ENCODE measurements at places on chromosomes 11 and 22.

DNA sequence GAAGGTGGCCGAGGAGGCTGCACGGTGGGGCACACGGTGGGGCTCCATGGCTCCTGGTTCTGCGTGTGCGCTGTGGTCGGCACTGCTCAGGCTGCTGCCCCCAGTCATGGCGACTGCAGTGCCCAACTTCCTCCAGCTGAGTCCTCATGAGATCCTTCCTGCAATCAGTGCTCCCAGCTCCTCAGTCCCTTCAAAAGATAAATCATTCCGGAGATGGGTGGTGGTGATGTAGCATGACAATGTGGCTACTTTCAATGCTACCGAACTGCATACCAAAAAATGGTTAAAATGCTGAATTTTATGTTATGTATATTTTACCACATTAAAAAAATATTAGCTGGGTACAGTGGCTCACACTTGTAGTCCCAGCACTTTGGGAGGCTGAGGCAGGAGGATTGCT, 14.1 kb upstream of the VPREB1 start:
- DNase-seq, result no peak

DNA sequence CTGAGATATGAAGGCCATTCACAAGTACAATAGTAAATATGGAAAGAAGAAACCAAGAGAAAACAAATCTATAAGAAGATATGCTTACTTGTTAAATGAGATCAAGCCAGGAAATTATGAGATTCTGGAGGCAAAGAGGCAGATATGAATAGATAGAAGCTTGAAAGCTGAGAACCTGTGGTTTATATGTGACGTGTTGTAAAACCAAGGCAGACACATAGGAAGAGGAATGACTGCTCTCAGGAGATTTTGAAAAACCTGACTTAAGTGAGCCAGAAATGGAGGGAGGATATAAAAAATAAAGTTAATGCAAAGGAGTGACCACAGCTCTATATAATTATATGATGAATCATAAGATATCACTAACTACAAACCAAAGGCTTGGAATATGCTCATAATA, 1160.5 kb upstream of the CNTN5 start:
- DNase-seq, result no peak

GRCh38 chr11:134476435-134477021, 64.5 kb upstream of the B3GAT1 start:
- DNase-seq, result peak; percentile 1

DNA sequence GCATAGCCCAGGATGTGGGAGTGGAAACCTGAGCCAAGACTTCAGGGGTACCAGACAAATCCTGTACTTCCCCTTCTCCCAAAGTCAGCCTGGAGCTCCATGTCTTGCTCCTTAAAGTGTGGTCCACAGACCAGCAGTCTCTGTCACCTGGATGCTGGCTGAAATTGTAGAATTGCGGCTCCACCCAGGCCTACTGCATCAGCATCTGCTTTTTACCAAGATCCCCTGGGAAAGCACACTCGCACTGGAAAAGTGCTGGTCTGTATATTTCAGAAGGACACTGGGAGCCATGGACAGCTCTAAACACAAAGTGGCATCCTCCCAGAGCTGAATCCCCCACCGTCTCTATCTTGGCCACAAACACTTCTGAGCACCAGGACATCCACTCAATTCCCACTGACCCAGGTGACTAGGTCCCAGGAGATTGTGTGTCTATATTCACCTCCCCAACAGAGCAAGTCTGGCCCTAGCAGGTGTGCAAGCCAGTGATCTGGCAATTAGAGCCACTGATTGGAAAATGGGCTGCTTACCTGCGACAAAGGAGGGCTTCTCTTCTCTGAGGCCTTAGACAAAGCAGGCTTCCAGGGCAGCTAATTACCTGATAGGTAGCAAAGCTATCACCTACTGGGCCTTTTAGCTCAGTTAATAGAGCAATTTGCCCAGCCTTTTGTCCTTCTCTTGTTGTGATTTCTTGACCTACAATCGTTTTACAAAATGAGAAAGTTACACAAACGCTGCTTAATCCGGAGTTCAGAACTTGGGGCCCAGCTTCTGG, 443.3 kb downstream of the MN1 start:
- DNase-seq, result no peak

- DNase-seq, result no peak
Measured at GRCh38 chr11:132962041-132962440, 570.3 kb downstream of the OPCML start.

GRCh38 chr11:110939471-110939870, 227.2 kb upstream of the ARHGAP20 start:
- no peak for DNase-seq

GRCh38 chr22:43277987-43278601, 65.1 kb downstream of the SCUBE1 start:
- DNase-seq, result no peak

DNA sequence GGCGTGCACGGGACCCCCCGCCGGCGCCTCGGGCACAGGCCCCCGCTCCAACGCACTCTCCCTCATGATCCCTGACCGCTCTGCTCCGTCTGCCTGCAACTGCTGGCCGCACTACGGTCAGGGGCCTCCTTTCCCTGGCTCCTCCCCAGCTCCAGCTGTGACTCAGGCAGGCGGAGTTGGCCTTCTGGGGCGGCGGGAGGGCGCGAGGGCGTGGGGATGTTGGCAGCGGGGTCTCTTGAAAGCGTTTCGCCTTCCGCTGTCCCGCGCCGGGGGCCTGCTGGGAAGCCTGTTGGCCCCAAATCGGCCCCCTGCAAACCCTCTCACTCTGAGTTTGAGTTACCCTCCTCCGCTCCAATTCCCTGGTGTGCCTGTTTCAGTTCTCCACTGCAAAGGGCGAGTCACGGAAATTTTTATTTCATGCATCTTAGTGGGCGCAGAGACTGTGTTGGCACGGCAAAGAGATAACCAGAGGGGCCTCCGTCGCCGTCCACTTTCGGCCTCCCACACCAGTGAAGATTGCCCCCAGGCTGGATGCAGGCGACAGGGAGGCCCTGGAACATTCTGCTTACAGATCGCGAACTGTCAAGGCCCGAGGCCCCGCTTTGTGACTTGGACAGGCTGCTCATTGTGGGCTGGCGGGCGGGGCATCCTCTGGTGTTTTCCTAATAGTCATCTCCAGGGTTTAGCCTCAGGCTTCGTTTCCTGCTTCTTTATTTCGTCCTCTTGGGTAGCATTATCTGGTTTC, at the start of gene CAVIN3:
CAVIN3 (minus strand) TSS at position 91 of the 745 bp plus-strand sequence; CDS start at position 66, 25 bp downstream.
- peak; percentile 89 for DNase-seq

DNA sequence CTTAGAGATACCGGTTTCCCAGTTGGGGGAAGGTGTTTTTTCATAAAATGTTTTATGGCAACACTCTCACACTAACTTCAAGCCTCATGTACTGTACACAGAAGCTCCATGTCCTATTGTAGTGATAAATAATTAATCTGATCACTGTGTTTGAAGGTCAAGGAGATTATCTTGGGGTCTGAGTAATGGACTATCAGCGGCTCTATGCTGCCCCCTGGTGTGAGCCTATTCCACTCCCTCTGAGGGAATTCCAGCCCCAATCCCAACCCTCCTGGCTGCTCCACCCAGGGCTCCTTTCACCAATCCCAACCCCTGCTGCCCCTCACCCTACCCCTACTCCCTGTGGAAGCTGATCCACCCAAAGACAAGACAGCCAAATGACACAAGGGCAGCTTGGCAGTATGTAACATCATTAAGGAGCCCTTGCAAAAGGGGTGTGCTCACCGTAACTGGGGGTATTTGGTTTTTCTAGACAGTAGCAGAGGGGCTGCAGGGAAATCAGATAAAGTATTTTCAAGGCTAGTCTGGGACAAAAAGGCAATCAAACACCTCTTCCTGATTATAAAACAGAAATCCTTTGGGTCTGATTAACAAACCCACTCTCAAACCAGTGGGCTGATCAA, 22.3 kb downstream of the HPS4 start:
- DNase-seq, result peak; percentile 55

GRCh38 chr11:72720047-72720446, 32.2 kb downstream of the ARAP1 start:
- DNase-seq, result no peak

- DNase-seq, result peak; percentile 91
Measured at GRCh38 chr11:26960281-26960680, 33.6 kb upstream of the FIBIN start.

GRCh38 chr22:23078462-23078787, 8.1 kb downstream of the GNAZ start:
- no peak for DNase-seq

- DNase-seq, result peak; percentile 98
Measured at GRCh38 chr11:35629914-35630313, 11.7 kb downstream of the FJX1 start.

GRCh38 chr22:37416389-37416788, 10.9 kb downstream of the ELFN2 start:
- no peak for DNase-seq

DNA sequence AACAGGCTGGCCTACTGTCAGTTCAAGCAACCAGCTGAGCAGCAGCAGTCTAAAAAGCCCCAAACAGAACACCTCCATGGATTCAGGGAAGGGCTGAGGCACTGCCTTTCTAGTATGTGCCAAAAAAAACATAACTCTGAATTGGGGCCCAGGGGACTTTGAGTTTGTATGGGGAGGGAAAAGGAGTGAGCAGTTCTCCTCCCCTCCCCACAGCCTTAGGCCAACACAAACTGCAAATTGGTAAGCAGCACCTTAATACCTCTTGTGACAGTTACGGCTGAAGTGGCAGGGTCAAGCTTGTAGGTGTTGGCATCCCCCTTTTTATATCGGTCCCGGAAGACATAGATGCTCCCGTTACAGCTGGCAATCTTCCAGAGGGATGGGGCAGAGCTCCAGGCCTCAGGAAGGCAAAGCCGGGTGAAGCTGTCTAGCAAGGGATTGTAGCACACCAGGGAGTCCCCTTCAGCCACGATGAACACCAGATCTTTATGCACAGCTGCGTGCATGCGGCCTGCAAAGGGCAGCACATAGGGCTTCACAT, 6.0 kb downstream of the KBTBD4 start:
- DNase-seq, result no peak

DNA sequence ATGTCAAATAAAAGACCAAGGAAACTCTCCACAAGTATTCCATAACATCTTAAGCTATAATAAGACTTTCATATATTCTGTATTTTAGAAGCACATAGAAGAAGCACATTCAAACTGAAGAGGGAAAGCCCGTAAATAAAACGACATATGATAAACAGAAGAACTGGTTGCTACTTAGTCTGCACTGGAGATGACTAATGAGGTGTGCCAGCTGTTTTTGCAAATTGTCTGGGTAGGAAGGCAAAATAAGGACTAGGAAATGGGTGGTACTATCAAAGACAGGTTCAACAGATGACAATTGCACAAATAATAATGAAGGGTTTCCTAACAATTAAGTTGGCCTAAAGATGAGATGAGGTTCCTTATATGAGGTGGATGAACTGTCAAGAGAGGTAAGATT, 593.2 kb upstream of the CCDC179 start:
- DNase-seq, result peak; percentile 30

DNA sequence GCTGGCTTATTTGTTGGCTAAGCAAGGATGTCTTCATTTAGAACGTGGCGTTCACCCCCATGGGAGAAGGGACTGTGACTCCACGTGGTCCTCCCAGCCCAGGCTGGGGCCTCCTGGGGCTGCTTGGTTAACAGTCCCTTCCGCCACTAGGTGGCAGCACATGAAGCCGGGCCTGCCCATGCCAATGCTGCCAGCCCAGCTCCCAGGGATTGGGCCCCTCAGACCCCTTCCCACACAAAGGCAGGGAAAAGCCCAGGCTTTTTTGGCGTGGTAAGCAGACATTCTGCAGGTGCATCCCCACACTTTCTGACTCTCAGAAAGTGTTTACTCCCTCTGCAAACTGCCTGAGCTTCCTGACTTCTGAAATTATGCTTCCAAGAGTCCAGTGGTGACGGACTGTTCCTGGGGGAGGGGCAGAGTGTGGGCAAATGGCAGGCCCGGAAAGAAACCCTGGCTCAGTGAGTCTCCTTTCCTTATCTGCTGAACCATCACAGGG, 3.1 kb downstream of the CBX6 start:
- peak; percentile 70 for DNase-seq

GRCh38 chr11:46119352-46120216, 1.7 kb downstream of the PHF21A start:
- DNase-seq, result peak; percentile 68

GRCh38 chr22:20205964-20206708, 55.3 kb upstream of the CCDC188 start:
- peak; percentile 78 for DNase-seq

- DNase-seq, result no peak
Measured at GRCh38 chr11:121441521-121441920, 10.6 kb upstream of the SORL1 start.

DNA sequence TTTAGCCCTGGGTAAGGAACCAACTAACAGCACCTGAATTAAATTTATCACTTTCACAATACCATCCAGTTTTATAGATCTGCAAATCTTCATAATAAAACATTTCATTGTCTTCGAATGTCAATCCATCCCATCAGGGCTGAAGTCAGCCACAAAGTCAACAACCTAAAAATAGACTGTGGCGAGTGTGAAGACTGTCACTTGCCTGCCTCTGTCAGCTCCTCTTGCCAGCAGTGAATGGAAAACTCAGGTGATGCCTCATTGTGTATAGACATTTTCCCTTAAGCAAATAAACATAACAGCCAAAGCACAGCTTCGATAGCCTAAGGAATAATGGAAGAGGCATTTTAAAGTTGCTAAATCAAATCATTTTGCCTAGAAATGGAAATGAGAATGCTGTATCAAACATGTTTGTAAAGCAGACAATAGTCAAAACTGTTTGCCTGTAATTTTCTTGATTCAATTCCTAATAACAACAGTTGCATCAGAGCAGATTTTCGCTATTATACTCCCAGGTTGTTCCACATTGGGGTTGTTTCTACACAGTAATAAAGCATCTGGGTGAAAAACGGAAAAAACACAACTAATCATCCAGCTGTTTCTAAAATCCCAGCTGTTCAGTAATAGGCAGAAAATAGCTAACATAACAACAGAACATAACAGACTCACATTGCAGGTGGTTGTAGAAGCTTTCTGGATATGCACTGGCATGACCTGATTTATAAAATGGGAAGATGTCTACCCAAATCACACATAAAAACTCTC, 15.7 kb downstream of the KCNA4 start:
- DNase-seq, result no peak

All from epithelial cell of esophagus (primary cell).